ENCODE measurements at places on chromosomes 1 and 21.

GRCh38 chr1:71054281-71054731 lies 6.7 kb upstream of the PTGER3 start:
- no peak for DNase-seq

GRCh38 chr1:234686035-234686434 lies 76.1 kb upstream of the IRF2BP2 start:
- peak; percentile 24 for DNase-seq

GRCh38 chr1:239731082-239731748 lies 344.8 kb downstream of the CHRM3 start:
- no peak for DNase-seq

DNA sequence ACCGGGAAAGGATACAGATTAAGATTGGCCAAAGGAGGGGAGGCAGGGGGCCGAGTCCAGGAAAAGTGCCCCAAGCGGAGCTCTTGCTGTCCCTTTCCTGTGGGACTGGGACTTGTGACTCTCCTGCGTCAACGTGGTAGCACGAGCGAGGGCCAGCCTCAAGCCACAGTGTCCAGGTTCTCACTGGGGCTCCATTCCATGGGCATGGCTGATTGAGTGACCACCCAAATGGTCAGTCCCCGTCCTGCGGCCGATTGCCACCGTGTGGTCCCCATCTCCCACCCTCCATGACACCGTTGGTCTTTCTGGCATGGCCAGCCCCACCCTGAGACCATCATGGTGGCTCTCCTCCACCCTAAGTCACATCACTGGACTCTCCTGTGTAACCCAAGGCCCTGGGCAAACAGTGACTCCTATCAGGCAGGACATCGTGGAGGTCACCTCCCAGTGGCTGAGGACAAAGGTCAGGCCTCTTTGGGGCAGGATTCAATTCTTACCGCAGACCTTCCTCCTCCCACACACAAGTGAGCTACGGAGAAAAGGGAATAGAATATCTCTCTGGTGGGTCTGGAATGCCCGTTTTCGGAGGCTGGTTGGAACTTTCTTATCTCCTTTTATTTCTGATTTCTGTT lies 8.9 kb upstream of the C1orf174 start:
- no peak for DNase-seq

DNA sequence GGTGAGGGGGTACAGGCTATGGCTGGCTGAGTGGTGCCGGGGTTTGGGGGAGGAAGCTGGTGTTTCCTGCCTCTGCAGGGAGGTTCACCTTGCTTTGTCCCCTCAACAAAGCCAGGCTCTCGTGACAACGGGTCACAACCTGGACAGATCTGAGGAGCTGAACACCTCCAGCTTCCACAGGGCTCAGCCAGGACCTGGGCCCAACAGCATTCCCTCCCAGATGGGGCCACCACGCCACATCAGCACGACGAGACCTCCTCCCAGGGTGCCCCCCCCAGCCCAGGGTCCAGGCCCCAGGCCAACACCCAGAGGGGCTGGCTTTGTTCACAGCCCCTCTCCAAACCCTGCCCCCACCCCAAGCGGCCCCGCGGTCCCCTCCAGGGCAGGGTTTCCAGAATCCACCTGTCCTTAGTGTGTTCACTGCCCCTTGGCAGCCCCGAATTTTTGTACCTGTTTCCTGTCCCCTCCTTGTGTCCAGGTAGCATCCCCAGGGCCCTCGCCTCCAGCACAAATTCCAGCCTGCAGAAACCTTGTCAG lies 34.7 kb downstream of the UBE2G2 start:
- DNase-seq = no peak

GRCh38 chr1:96309783-96310182 lies 411.8 kb upstream of the PTBP2 start:
- DNase-seq = peak; percentile 75

- no peak for DNase-seq
These were observed 70.0 kb upstream of the PAX7 start for GRCh38 chr1:18560692-18561091.

GRCh38 chr1:36691374-36691773 lies 208.7 kb upstream of the CSF3R start:
- peak; percentile 11 for DNase-seq

GRCh38 chr21:33189237-33189636 lies 40.5 kb upstream of the IFNAR2 start:
- DNase-seq = no peak

DNA sequence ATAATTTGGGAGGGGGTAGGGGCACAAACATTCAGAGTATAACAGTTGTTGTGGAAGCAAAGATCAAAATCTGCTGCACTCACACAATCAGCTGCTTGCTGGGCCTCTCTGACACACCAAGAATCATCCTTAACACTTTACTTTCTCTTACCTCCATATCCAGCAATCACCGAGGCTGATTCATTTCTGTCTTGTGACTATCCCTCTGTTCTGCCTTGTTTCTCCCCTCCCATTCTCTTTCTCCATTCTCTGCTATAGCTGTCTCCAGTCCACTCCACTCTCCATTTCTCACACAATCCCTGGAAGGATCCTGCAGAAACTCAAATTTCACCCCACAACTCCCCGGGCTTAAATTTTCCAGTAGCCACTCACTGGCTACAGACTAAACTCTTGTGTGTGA lies 91.8 kb upstream of the NGF start:
- DNase-seq = peak; percentile 86

GRCh38 chr1:176205332-176205914 lies 1.7 kb downstream of the COP1 start:
- DNase-seq = peak; percentile 64

- peak; percentile 68 for DNase-seq
These were observed 96.4 kb downstream of the C1orf21 start for GRCh38 chr1:184483101-184483683.

- DNase-seq = peak; percentile 94
These were observed 80.6 kb upstream of the SLFNL1 start for GRCh38 chr1:41101950-41102607.

DNA sequence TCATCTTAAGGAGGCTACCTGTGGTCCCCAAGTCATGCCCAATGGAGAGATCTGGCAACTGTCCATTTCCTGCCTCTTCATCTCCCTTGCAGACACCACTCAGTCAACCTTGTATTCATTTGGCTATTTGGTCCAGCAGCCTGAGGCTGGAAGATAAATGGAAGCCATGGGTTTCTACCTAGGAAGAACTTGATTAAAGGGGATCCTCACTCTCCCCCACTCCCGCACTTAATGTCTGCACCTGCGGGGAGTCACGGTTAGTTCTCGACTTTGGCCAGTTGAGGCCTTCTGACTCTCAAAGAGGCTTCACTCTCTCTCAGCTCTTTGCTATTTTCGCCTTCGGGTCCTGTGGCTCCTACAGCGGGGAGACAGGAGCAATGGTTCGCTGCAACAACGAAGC lies 8.4 kb upstream of the ATXN7L2 start:
- DNase-seq = no peak

Data from GM23248 (cell line).